ENCODE measurements at places on chromosomes 5 and 9.

- DNase-seq, result no peak
Observed at GRCh38 chr9:105114318-105114717, 130.1 kb upstream of the SLC44A1 start.

DNA sequence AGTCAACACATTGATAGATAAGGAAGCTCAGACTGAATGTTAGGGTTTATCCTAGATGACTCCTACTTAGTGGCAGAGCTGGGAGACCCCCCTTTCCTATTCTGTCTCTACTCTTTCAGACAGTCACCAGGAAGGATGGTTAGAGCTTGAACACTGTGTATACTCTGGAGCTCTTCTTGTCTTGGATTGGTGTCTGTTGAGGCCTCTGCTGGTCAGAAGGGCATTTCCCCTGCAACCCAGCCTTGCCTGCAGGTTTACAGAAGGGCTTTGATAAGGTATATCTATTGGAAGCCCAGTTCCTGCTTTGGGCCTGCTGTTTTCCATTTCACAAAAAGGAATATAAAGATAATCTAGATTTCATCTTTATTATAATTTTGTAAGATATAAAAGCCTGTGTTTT is 71.8 kb downstream of the KDM4C start:
- DNase-seq, result no peak

DNA sequence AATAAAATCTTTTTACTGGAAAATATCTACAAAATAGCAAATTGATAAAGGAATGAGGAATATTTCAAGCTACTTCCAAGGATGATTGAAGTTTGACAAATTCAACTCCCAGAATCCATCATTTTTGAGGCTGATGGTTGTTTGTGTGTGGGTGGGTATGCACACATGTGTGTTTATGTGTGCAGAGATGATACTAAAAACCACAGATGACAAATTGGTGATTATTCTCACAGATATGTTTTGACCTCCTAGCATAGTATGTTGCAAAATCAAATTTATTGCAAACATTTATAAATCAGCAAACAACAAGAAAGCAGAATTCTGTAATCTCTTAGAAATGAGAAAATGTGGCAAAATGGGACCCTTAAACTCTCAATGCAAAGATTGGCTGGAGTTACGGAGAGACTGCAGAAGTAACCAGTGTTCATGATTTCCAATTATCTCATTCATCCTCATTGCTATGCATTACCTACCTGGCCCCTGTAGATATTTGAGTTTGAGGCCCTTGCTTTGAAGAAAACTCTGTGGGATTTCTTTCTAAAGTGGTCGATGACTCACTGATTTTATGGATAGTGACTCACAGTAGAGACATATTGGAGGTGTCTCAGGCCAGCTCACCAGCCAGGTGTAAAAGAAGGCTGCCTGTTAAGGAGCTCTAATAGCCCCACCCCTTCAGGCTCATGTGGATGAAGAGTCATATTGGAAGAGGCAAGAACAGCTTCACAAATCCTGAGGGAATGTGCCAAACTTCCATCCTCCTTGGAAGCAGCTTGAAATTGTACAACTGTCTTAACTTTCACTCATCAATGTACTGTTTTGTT is 44.6 kb upstream of the TMC1 start:
- no peak for DNase-seq

GRCh38 chr9:125529589-125530515 is 177.2 kb downstream of the MAPKAP1 start:
- DNase-seq, result no peak

GRCh38 chr9:86731511-86732063 is 215.7 kb downstream of the GAS1 start:
- DNase-seq, result no peak

- no peak for DNase-seq
Observed at GRCh38 chr5:93022796-93023447, 558.1 kb downstream of the NR2F1-AS1 start.

DNA sequence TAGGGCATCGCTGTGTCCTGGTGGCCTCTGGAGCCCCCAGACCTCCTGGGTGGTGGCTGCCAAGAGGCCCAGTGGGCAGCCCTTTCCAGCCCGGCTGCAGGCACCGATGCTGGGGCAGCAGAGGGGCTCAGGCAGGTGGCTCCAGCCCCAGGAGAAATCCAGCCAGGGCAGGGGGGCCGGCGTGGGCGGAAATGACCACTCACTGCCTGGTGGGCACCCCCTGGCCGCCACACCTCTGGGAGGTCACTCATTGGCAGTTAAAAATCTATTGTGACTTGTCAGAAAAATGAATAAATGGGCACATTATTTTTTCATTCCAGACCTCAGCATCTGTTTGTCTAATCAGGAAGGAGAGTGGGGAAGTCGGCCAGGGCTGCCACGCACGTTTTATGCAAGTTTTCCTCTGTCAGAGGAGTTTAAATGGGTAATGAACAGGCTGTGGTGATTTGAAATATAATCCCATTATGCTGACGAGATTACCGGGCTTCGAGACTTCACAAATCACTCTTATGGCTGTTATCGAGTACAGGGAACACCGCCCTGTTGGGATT is 171.9 kb downstream of the GAPVD1 start:
- no peak for DNase-seq

- DNase-seq, result no peak
Observed at GRCh38 chr5:139226131-139226530, 28.0 kb upstream of the SIL1 start.

GRCh38 chr5:180212363-180213255 is 3.6 kb upstream of the RASGEF1C start:
- DNase-seq, result no peak

GRCh38 chr9:70222354-70222753 is 36.4 kb upstream of the SMC5 start:
- DNase-seq, result no peak

DNA sequence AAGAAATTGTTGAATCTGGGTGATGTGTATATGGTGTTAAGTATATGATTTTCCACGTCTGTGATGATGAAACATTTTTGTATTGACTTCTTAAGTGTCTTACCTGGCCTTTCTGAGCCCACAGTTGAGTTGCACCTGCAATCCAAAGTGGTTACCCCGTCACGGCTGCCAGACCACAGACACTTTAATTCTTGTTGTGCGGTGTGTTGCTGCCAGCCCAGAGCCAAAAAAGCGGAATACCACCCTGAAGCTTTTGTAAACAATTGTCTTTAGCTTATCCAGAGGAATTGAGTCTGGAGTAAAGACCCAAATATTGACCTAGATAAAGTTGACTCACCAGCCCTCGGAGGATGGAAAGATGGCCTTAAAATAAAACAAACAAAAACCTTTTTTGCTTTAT is 35.1 kb downstream of the MTAP start:
- DNase-seq, result no peak

GRCh38 chr5:136740228-136740627 is 374.9 kb upstream of the TRPC7 start:
- DNase-seq, result no peak

- DNase-seq, result no peak
Observed at GRCh38 chr9:459491-460444, 245.1 kb downstream of the DOCK8 start.

DNA sequence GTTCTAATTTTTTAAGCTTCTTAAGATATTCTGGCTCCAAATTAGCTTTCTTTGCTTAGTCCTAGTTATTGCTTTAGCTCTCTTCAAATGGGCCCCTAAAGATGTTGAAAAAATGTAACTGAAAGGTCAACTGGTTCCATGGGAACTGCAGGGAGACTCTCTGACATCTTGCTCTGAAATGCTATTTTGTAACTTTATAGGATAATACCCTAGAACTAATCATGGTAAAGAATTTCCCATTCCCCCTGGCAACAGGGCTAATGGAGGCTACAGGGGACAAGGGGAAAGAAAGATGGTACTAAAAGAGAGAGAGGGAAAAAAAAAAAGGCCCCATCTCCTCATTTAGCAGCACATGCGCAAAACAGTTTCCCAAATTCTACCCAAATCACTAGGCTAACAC is 39.4 kb downstream of the SIL1 start:
- DNase-seq, result no peak

DNA sequence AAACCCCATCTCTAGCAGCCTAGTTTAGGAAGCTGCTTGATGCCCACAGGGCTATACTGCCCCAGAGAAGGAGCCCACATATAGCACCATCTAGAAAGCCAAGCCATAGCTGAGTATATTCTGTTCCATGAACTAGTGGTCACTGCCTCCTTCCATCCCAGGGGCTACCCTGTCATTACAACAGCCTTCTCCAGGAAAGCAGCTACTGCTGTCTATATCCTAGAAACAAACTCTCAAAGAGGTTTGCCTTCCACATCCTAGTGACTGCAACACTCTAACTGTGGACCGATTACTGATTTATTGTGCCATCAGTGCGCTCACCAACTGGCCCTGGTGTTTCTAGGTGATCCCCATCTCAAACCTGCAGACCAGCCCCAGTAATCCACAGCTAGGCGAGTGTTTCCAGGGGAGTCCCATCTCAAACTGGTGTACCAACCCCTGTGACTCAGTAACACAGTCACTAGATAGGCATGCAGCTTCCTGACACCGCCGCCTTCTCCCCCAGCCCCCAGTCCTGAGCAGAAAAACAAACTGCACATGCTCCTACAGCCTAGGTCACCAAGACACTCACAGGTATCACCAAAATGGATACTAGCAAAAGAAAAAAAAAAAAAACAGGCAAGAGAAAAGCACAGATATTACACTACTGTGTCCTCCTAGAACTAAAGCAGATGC is 14.8 kb downstream of the SPTLC1 start:
- no peak for DNase-seq

DNA sequence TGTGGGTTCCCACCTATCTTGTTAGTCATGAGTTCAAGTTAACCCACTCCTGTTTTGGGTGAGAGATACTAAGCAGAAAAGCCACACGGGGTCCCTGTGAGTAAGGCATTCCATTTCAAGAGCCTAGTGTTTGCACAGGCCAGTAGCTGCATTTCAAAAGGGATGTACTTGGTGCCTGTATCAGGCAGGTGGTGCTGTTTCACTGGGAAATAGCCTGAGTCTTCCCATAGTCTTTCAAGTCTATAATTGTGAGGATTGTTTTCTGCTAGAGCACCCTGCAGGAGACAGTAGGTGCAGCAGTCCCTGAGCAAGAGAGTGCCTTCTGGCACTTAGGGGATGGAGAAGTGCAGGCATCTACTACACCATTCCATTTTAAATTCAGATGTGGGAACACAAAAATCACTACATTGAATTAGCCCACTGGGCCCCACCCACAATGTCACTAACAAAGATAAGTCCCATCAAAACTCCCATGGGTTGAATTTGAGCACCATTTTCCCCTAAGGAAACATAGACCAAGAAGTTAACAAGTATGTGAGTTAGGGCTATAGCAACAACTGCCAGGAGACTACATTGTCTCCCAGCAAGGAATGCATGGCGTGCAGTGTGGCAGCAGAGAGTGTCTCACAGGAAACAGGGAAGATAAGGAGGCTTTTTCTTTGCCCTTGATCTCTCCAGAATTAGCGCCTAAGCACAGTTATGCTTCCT is 263.2 kb downstream of the COX7C start:
- DNase-seq, result no peak

GRCh38 chr5:76483433-76483832 is 80.3 kb downstream of the IQGAP2 start:
- no peak for DNase-seq

GRCh38 chr9:121939643-121940042 is 153.5 kb downstream of the TTLL11 start:
- DNase-seq, result no peak

DNA sequence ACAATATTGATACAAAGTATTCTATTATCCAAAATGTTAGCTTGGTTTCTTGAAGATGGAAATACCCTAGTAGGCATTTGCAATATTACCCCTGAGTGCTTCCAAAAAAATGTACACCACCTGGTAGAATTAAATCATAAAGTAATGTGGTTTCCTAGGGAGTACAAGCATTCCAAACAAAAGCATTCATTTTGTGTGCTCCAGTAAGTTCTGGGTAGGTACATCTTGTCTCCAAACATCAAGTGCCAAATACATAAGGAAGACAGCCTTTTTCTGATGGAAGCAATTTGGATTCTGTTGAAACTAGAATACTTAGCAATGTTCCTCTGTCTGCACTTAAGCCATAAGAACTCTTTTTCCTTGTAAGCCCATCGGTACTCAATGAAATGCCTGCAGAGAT is 73.1 kb upstream of the IL7R start:
- DNase-seq, result no peak

GRCh38 chr5:98614341-98614740 is 159.1 kb upstream of the RGMB start:
- no peak for DNase-seq

- peak; percentile 83 for DNase-seq
Observed at GRCh38 chr5:132500931-132501628, 10.5 kb upstream of the IRF1 start.

DNA sequence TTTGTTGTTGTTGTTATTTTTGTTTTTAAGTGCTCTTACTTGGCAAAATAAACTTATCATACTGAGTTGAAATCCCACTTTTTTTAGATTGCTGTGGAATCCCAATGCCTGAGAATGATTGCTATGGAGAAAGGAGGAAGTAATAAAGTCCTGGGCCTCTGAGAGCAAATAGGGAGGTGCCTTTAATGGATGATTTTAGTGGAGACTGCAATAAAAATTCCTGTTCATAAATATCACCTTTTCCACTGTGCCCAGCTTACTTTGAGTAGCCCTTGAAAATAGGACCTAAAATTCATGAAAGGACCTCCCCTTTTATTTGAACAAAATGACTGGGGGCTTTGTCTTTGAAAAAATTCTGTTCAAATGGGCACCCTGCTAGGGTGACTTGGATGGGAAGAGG is 21.8 kb upstream of the ANKH start:
- DNase-seq, result no peak

GRCh38 chr5:85814596-85814995 is 803.1 kb upstream of the COX7C start:
- no peak for DNase-seq

GRCh38 chr9:104772714-104773510 is 9.0 kb downstream of the NIPSNAP3B start:
- DNase-seq, result no peak

- no peak for DNase-seq
Observed at GRCh38 chr5:17743580-17744435, 109.5 kb downstream of the TAF11L14 start.

DNA sequence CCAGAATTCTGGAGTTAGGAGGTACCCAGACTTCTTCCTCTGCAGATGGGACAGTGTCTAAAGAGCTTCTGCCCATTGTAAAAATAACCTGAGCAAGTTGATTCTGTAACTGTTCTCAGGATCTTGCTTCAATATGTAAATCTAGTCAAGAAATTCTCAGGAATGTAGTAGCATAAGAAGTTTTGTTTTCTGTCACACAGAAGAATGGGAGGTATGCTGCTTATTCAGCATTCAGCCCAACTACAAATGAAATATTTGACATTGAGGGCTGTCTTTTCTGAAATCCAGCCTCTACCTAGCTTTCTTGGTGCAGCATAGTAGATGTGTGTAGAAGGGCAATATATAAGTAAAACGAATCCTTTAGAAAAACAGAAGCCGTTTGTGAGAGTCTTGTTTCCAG is 13.8 kb downstream of the MACIR start:
- DNase-seq, result no peak

- DNase-seq, result no peak
Observed at GRCh38 chr5:4230471-4230785, 634.8 kb downstream of the IRX1 start.
